ENCODE measurements at places on chromosomes 11 and 22.

DNA sequence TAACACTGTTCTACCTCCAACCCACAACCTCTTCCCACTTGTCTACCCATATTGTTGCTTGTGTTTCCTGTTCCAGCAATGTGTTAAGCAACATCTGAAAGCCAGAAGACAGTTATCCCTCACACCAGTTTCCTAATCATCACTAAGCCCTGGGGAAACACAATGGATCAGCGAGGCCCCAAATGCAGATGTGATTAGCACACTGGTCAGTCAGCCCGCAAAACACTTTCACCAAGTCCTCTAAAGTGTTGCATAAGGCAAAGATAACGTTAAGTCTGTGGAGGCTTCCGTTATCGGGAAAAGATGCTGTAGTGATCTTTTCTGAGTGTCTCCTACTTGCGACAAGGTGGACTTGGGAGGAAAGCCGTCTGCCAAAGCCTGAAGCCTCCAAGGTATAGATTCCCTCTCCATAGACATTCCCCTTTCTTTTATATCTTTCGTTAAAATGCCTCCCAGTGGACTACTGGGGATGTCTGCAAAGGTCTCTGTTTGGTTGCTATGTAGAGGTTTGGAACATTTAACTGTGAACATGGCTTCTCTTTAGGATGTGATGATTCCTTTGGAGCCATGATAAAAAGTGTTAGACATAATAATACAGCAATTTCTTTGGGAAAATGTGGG is at the start of gene MS4A3:
TSS of gene MS4A3 (plus strand) at position 317 of the 621 bp plus-strand sequence. CDS start 4,496 bp downstream, outside the sequence.
- DNase-seq, result no peak

DNA sequence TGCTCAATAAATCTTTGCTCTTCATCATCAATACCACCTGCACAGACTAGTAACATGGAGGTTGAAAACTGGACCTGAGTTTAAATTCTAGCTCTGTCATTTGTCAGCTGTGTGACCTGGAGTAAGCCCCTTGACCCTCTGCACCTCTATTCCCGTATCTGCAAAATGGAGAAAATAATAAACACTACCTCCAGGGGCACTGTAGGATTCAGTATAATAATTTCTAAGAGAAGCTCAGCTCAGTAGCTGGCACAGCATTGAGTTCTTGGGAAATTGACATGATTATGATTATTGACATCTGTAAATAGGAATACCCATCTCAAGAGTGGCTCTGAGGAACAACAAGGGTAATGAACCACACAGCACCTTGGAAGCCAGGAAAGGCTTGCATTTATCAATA is 78.4 kb downstream of the MN1 start:
- no peak for DNase-seq

DNA sequence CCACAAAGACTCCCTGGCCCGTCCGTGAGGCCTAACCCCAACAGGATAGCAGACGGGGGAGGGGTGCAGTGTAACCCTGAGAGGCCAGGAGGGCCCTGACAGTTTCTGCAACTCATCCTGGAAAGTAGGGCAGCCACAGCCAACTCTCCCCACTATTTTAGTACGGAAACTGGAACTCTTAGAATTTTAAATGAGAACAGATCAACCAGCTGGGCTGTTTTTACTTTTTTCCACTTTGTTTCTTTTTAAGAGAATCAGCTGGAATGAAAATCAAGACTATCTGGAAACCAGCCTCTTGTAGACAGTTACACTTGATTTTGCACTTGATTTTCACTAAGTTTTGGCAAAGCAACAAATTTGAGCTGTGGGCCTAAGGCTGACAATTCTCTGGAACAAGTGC is 42.7 kb upstream of the NRIP3 start:
- DNase-seq, result no peak

DNA sequence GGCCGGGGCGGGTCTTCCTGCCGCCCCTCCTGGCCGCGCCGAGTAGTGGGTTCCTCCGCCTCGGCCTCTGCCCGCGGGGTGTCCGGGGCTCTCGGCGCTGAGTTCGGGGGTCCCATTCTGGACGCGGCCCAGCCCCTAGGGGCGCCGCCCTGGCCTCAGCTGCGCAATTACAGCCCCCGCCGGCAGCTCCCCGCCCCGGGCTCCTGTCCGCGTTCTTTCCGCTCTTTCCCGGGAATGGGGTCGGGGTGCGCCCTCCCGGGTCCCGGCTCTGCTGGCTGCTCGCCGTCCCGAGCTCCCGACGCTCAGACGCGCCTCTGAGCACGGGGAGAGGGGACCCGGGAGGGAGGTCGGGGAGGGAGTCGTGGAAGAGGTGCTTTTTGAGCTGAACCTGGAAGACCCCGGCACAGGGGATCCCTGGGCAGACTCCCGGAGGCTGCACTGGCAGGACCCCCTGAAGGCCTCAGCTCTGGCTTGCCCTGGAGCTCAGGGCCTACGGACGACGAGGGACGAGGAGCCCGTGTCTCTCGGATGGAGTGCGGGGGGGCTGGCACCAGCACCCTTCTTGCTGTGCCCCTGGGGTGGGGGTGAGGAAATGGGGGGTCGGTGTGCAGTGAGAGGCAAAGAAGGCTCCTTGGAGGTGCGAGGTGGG is 558 bp downstream of the TSPAN4 start:
- DNase-seq, result no peak

DNA sequence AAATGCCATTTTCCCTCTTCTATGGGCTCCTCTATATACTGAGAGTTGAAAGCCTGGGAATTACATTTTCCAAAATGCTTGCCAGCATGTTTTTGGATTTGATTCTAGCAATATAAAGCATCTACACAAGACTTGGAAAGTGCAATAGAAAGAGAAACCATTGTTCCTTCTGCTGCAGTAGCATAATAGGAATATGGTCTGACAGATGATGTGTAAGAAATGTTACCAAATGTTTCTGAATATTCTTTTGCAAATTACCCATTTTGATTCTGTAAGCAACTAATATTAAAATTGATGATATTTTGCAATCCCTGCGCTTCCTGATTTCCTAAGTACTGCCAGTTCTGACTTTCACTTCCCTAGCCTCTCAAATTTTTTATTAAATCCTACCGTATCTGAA is 61.6 kb downstream of the CASP12 start:
- no peak for DNase-seq

DNA sequence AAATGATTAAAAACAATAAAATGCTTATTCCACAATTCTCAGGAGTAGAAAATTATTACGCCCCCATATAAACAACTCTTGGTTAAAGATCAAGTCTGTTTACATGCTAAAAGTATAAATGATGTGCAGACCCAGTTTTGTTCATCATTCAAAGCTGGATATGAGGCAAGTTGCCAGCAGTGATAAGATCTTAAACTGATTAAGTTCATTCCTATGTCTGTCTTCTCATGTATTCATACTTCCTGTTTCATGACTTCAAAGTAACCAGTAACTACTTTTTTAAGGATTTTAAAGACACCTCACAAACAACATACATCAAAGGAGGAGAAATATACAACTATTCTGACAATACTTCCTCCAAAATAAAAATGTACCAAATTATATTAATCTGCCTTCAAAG is 55.0 kb upstream of the ARHGAP32 start:
- peak; percentile 40 for DNase-seq

GRCh38 chr11:16217631-16218030 is 138.7 kb downstream of the SOX6 start:
- DNase-seq, result peak; percentile 21

DNA sequence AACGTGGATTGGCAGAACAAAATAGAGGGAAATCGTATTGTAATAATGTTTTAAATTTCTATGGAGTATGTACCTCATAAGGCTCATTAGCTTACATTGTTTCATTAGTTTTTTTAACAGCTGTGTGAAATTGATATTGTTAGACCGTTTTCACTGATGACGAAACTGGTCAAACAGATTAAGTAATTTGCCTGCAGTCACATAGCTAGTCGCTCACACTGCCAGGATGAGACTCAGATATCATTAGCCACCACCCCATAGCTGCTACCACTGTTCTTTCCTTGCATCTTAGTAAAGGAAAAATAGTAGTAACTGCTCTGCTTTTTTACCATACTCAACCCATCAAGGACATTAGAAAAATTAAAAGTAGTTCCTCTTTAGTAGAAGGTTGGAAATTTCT is 64.0 kb downstream of the DKK3 start:
- no peak for DNase-seq

GRCh38 chr22:23849009-23850006 is 8.4 kb upstream of the SLC2A11 start:
- DNase-seq, result peak; percentile 79

GRCh38 chr22:32701034-32701433 is 100.5 kb upstream of the TIMP3 start:
- no peak for DNase-seq

DNA sequence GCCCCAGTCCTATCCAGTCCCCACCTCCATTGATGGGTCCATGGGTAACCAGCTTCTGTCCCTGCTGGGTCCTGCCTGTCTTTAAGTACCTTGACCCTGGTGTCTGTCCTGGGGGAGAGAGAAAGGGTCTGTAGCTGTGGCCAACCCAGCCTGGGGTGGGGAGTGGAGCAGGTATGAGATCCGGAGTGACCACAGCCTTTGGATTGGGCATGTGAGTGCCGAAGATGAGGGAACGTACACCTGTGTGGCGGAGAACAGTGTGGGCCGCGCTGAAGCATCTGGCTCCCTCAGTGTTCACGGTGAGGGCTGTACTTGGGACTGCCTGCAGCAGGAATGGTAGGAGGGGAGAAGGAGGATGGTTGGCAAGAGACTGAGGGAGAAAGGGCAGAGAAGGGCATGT is 5.2 kb downstream of the ROBO3 start:
- DNase-seq, result no peak

DNA sequence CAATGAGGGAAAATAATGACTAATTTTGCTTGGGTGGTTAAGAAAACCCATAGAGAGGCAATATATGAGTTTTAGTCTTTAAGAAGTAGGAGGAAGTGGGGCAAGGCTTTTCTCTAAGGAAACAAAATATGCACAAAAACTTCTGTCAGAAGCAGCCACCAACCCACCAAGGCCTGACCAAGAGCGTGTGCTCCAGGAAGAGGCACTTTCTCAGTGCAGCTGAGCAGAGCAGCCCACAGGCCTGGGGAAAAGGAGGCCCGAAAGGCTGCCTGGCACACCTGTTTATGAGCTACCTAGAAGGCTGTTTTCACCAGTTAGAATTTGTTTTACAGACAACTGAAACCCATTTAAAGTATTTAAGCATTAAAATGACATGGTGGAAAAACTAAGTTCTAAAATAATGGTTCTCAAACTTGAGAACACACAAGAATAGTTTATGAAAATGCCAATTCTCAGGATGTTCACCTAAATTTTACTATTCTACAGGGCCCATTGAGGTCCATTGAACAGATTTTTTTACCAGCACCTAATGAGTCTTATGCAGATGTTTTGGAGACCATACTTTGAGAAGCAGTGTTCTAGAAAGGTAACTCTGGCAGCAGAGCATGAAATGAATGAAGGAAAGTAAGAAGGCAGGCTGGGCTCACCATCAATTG is 160.5 kb upstream of the DDI1 start:
- no peak for DNase-seq

GRCh38 chr22:33652615-33653014 is 267.7 kb downstream of the LARGE1 start:
- peak; percentile 60 for DNase-seq

GRCh38 chr11:121329781-121330395 is 37.3 kb downstream of the SC5D start:
- DNase-seq, result no peak

GRCh38 chr11:69417699-69418085 is 63.8 kb upstream of the LINC01488 start:
- DNase-seq, result no peak

GRCh38 chr11:13098063-13098462 is 88.9 kb downstream of the RASSF10 start:
- DNase-seq, result peak; percentile 69

DNA sequence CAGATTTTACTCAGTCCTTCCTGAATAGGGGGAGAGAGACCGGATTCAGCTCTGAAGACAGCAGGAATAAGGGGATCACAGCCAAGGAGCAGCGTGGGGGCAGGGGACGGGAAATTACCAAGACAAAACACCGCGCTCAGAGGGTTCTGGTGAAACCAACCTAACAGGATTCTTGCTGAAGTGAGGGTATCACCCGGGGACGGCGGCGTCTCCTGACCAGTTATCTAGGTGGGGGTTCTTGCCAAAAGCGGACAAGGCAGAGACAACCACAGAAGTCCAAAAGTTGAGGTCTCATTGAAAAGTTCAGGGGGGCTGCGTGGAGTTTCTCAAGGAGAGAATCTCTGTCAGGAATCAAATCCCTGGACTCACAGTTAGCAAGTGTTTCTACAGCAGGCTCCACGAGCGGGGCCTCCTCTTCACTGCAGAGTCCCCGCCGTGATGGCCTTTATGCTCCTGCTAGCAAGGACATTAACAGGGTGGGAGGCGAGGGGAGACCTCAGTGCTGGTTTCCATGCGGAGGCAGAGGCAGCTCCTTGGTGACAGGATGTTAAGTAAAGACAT is 291.0 kb downstream of the BRD1 start:
- no peak for DNase-seq

- no peak for DNase-seq
Measured at GRCh38 chr11:40401132-40401853, 1058.2 kb downstream of the LRRC4C start.

- DNase-seq, result peak; percentile 39
Measured at GRCh38 chr22:44721213-44721612, 19.2 kb downstream of the PRR5 start.

DNA sequence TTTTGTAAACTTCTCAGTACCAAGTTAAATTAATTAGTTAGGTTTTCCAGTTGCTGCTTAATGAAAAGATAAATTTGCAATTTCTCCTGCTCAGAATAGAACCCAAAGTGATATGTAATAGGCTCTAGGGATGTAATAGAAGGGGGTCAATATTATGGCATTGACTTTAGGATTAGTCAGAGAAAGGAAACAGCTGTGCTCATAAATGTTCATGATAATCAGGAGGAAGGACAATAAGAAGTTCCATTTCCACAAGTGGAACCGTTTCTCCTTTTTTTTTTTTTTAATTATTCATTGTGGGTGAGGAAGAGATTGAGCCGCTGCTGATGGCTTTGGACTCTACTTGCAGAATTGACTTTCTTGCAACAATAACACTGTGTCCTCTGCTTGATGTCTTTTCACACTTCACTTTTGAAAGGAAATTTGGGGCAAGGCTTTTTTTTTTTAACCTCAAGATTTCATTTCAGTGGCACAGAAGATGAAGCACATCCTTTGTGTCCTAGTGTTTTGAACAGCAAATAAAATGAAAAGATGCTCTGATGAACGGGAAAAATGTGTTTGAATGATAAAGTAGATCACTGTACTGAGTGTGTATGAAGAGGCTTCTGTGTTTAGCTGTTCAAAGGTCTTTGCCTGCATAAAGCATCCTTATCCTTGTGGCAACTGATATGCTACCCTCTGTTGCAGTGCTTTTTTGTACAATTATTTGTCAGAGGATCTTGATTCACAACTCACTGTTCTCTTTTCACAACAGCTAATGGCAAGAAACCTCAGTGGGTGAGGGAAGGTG is 62.4 kb downstream of the GAS2 start:
- DNase-seq, result no peak

- DNase-seq, result no peak
Measured at GRCh38 chr11:1699771-1700170, 2.8 kb downstream of the KRTAP5-6 start.

DNA sequence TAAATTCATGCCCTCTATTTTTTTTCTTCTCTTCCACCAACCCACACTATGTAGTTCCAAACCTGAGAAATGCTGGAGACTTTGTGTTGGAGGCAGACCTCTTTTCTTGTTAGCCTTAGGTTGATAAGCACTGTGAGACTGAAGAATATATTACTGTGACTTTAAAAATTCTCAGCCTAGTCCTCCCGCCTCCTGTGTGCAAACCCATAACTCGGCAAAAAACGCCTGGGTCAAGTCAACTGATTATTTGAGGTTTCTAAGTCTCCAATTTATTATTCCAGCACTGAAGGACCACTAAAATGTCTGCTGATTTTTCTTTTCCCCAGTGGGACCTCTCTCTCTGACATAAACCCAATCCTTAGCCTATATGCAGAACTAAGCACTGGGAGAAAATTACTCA is 1946.0 kb upstream of the RAG2 start:
- no peak for DNase-seq

All from Daoy (cell line).